AG09319 (cell line): ENCODE measurements at places on chromosomes 2 and 18.

- DNase-seq = no peak
Observed at GRCh38 chr18:59385191-59385590, 26.1 kb upstream of the LMAN1 start.

GRCh38 chr2:180722551-180723239 lies 257.7 kb upstream of the UBE2E3 start:
- DNase-seq = peak; percentile 49

DNA sequence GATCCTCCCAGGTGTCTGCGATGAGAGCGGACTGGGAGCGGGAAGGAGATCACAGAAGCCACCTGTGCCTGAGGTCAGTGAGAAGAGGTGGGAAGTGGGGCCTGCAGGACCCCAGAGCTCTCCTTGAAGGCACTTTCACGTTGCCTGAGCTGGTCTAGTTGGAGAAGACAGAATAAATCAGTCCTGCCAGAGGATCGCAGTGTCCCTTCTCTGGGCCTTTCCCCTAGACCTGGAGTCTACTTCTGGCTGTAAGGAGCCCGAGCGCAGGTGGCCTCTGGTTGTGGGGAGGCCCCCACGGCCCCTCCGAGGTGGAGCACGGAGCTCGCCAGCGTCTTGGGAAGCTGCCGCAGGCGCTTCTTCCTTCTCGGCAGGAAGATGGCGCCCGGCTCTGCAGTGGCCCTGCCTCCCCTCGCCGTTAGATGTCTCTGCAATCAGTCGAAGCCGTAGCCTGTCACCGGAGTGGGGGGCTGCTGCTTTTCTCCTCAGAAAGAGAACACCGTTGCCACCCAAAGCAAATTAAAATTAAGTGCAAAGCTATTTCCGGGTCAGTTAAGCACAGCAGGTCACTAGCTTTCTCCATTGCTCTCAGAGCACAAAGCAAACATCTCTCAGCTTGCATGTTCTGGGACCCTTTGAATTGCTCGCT lies 212.0 kb upstream of the MYT1L start:
- no peak for DNase-seq

GRCh38 chr2:202052235-202052634 lies 18.6 kb downstream of the FZD7 start:
- no peak for DNase-seq

GRCh38 chr18:48074929-48075706 lies 144.7 kb upstream of the SMAD2 start:
- DNase-seq = no peak

DNA sequence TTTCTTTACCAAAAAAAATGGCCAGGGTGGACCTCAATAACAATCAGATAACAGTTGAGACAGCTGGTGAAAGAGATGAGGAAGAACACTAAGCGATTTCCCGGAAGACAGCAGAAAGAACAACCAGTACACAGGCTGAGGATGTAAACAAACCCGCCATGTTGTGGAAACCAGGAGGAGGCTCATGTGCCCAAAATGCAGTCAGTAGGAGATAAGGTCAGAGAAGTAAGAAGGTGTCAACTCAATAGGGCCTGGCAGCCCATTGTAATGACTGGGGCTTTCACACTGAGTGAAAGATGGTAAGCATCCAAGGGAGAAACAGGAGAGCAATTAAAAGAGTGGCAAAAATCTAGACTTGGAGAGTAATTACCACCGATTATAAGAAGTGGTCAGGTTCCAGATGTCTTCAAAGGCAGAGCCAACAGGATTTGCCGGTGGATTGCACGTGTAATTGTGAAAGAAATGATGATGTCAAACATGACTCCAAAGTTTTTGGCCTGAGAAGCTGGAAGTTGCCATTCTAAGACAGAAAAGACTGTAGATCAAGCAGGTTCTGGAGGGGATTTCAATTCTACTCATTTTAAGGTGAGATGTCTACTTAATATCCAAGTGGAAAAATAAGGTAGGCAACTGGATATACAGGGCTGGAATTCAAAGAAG lies 77.7 kb upstream of the CYP1B1 start:
- no peak for DNase-seq

DNA sequence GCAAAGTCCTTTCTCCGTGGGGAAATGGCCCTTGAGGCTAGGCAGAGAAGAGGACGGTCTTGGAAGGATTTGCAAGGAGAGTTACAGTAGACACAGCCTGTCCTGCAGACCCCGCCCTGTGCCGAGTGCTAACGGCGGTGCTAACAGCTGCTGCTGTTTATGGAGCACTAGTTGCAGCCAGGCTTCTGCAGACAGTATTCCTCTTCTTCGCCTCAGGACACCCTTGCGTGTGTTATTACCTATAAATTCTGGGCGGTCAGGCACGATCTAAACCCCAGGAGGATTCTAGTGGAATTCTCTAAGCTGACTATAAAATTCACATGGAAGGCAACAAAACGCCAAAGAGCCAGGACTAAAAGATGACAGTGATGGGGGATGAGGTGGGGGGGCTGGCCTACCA lies 139.8 kb downstream of the GLI2 start:
- no peak for DNase-seq

- no peak for DNase-seq
Observed at GRCh38 chr18:14767474-14767873, 19.5 kb downstream of the ANKRD30B start.

DNA sequence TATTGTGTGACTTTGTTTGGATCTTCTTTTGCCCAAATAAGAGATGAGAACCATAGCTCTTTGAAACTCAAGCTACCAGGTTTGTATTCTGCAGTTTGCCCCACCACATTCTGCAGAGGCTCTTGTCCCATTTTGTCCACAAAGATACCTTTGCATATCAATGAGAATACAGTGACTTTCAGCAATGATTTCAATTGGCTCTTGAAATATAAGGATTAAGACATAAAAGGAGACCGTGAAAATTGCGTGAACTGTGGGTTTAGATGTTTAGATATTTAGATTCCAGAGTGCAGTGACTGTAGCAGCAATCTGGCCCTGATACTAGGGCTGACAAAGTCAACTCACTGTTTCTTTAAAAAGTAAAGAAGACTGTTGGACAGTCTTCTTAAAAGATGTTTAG lies 146.6 kb upstream of the SP5 start:
- no peak for DNase-seq

DNA sequence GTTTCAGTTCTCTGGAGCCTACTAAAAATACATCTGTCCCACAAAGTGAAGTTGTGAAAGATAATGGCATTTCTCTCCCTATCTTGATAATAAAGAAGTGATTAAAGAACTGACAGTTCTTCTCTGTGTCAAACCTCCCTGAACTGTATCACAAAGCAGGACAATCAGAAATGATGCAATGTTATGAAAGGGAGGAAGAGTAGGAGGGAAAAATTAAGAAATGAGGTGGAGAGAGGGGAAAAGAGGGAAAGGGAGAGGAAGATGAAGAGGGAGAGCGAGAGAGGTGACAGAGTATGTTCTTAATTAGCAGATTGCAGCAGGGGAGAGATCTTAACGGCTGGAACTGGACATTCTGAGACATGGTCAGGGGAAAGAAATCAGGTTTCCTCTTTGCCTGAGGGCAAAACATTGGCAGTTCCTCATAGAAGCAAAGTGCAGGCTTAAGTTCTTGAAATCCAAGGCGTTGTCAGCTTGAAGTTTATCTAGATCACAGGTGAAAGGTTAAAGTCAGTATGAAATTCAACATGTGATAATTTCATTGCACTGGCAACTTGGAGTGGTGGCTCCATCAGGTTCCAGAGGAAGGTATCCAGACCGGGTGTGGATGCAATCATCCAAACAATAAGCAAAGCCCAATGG lies 54.6 kb downstream of the RDH14 start:
- DNase-seq = no peak

DNA sequence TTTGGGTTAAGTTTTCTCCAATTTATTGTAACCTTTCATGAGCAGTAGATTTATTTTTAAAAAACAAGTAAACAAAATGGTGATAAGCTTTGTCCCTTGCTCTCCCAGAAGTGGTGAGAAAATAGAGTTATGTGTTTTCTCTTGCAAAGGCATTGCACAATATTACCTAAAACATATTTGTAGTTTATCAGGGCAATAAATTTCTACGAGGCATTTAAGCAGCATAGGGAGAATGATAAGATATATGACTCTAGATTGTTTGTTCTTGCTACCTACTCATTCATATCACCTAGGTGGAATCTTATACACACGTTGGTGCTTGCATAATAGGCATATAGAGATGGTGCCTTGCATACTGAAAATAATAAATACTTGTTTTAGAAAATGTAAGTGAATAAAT lies 201.7 kb downstream of the MYO1B start:
- no peak for DNase-seq

GRCh38 chr2:77363277-77363676 lies 158.9 kb downstream of the LRRTM4 start:
- no peak for DNase-seq

DNA sequence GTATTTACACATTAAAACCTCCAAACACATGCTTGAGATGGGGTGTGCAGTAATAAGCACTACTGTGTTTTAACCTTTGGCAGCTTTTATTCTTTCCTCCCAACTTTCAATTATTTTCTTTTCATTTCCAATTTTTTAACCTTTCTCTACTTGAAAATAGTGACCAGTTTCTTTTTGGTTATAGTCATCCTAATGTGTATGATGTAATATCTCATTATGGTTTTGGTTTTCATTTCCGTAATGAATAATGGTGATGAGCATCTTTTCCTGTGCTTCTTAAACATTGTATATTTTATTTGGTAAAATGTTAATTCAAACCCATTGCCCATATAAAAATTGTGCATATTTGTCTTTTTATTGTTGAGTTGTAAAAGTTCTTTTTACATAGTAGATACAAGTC lies 103.5 kb downstream of the BMPR2 start:
- no peak for DNase-seq

DNA sequence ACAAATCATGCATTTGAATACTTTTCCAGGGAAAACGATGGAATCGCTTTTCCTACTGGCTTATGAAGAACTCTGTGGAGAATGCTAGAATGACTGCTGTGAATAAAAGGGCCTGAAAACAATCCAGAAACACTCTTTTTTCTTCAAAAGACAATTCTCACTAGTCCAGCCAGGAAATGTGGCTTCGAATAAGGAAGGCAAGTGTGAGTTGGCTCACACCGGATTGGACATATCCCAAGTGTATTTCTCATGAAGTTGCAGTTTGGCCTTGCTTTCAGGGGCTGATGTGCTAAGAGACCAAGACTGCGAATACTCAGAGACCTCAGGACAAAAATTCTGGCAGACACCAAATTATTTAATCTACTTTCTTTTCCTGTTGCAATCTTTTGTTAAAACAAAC lies 54.1 kb downstream of the FIGN start:
- DNase-seq = no peak

DNA sequence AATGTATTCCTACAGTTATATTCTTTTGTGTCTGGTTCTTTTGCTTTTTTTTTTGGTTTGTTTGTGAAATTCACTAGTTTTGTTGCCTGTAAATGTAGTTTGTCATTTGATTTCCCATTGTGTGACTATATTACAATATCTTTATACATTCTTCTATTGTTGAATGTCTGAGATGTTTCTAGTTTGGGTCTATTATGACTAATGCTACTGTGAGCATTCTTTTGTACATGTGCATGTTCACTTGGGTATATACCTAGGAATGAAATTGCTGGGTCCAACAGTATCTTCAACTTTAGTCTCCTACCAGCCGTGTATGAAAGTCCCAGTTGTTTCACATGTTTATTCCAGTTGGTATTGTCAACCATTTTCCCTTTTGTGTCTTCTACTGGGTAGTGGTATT lies 112.7 kb upstream of the RBMS1 start:
- no peak for DNase-seq

DNA sequence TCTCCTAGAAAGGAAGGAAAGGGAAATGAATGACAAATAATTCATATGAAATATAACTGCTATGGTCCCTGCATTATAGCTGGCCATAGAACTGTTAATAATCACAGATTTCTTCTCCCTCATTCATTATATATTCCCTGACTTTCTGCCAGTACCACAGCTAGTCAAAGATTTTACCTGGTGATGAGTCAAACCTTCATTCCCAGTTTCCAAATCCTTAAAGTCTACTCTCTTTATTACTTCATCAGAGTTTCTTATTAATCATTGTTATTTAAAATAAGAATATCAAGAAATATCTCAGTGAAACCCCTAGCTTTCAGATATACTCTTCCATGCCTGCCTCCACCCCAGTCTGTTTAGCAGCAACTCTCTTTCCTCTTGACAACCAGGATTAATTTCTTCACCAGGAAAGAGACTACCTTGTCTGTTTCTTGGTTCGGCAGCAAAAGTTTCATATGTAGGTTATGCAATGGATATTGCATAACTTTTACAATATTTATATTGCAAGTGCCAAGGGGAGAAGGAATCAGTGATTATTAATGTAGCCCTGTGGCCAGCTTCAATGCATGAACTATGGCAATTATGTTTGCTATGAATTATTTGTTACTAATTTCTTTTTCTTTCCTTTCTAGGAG lies 533.8 kb downstream of the FBXO15 start:
- DNase-seq = no peak

DNA sequence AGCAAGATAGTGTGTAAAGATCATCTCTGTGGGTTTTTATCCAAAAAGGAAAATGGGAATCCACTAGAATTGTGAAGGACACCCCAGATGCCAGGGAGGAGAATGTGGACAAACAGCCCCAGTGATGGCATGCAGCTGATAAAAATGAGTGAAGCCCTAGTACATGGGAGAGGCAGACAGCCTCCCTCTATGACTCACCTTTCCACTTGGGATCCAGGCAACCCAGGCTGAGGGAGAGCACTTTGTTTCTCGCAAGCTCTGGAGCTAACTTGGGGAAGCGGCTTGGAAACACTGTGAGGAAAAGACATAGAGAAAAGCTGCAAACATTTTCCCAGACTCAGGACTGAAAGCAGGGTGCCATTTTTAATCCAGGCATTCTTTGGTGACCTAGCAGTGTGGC lies 5.3 kb upstream of the FLACC1 start:
- no peak for DNase-seq

DNA sequence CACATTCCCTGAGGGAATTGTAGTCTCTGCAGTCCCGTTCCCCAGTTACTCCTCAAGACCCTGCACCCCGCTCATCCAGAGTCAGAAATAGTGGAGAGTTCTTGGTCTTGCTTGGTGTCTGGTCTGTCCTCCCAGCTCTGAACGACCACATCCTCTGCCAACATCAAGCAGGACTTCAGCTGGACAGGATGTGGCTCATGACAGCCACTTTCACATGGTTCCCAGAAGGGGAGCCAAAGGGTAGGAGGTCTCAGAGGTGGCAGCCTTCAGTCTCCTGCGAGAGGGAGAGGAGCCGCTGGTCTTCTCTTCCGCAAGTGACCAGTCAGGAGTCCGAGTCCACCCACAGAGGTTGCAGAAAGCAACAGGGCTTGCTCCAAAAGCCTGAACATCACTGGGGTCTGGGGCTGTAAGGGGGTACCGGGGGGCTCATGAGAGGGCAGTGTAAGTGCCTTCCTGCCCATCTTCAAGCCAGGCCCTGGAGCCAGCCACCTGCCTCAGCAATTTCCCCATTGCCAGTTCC lies 29.8 kb downstream of the B3GNT7 start:
- no peak for DNase-seq
